Renal pelvis (tissue), 12 donors: ENCODE measurements at places on chromosomes 2 and 18. TPM values are rescaled to one million over a fixed set of nuclear protein-coding genes. Genes with fewer than 3 reads are reported as not detected.

The LHCGR gene
- 0.70 TPM for polyA plus RNA-seq

The WNT10A gene
- polyA plus RNA-seq = 1.6 TPM

The FAM110C gene
- 13.7 TPM for polyA plus RNA-seq

The LOXHD1 gene
- 0.78 TPM for polyA plus RNA-seq

The MOGAT1 gene
- 0.10 TPM for polyA plus RNA-seq

The TFCP2L1 gene
- polyA plus RNA-seq = 55.1 TPM

The CFAP65 gene
- 0.56 TPM for polyA plus RNA-seq

The MLPH gene
- 5.8 TPM for polyA plus RNA-seq

The GPR155 gene
- 10.4 TPM for polyA plus RNA-seq

The NABP1 gene
- 54.2 TPM for polyA plus RNA-seq

DNA sequence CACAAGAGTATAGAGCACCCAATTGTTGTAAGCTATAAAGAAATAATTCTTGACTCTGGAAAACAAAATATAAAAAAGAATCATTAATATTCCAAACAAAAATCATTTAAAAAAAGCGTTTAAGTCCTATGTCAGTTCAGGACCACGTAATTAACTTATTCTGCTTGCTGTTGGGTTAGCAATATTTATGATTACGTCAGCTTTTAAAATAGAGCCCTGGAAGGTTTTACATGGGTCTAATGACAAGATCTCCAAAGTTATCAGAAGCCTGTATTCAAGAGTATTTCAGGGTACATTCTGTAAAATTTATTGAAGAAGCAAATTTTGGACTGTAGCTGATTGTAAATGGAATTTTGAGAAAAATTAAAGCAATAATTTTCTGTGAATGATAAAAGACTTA, 521.6 kb downstream of the DCC start:
- no peak for DNase-seq

DNA sequence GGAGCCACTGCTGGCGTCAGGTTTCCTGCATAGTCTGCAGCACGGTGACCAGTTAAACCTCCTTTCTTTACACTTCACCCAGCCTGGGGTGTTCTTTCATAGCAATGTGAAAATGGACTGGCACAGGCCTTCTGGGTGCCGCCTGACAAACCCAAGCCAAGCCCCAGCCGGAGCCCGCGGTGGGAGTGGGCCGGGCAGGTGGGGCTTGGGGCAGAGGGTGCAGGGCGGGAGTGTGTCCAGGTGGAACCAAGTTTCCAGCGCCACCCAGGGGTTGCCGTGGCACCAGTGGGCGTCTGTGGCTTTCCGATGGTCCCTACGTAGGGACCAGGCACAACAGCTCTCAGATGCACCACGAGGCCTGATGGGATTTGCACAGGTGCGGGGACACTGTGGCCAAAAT, 75.8 kb downstream of the RTP5 start:
- DNase-seq = no peak

DNA sequence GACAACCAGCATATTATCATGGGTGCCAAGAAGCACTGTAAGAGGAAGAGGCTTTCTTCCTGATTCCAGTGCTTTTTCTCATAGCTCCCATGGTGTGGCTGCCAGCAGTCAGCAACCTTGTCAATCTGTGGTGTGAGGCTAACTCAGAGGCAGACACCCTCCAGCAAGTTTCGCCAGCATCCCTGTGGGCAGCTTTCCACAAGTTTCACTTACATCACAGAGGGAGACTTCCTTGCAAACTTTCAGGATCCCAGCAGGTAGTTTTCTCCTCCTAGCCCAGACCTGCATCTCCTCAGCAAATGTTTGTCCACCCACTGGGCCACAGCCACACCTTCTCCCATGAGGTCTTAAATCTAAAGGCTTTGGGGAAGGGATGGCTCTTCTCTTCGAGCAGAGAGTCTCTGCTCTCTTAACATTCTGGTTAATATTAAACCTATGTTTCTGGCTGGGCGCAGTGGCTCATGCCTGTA, 9.1 kb downstream of the DNAH7 start:
- no peak for DNase-seq

DNA sequence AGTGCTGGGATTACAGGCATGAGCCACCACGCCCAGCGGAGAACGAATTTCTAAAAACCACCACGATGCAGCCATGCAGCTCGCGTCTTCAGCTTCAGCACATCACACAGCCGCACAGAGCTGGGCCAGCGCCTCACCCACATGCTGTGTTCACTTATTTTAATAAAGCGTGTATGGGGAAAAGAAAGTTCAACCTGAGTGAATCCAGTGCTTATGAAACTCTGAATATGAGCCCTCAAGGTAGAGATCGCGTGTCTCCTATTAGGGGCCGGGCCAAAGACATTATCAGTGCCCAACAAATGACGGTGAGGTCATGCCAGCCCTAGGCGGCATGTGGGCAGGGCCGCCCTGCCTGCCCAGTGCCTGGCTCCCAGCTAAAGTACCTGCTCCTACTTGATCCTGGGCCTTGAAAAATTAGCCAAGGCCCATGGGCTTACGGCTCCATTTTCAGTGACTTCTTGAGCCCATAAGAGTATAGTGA, 44.3 kb downstream of the SPRED2 start:
- no peak for DNase-seq

- DNase-seq = no peak
These were observed 119.2 kb downstream of the CYP26B1 start for GRCh38 chr2:72028351-72028995.

- no peak for DNase-seq
These were observed 420.7 kb downstream of the ERBB4 start for GRCh38 chr2:212117926-212118325.

GRCh38 chr2:28074137-28074536, 183.6 kb downstream of the BABAM2 start:
- DNase-seq = no peak

DNA sequence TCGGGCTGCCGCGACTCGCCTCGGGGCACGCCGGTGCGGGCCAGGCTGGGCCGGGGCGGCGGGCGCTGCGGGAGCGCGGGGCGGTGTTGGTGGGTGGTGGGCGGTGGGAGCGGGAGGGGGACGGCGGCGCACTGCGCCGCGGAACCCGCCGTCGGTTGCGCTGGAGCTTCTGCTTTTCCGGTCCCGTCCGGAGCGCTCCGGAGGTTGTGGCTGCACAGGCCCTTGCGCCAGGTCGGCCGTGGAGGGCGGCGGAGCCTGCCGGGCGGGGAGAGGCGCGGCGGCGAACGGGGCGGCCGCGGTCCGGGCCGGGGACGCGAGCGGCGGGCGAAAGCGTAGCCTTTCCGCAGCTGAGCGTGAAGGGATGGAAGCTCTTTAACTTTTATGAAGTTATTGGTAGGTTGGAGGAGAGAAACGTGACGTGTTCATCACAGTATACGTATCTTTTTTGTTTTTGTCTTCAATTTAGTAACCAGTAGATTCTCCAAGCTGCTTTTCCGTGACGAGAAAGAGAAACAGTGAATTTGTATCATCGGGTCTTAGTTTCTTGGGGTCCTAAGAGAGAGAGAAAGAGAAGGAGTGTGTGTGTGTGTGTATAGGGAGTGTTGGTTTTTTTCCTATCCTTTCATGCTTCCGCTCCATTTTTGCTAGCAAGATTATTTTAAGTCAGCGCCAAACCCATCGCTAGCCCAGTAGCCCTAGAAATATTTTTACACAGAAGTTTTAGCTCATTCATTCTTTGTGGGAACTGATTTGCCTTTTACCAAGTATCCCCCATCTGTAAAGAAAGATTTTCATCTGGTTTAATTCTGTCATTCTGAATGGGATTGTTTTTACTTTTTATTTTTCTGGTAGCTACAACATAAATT, 535 bp downstream of the ATG4B start:
- DNase-seq = no peak

GRCh38 chr2:33264766-33265165, 211.7 kb upstream of the RASGRP3 start:
- no peak for DNase-seq

DNA sequence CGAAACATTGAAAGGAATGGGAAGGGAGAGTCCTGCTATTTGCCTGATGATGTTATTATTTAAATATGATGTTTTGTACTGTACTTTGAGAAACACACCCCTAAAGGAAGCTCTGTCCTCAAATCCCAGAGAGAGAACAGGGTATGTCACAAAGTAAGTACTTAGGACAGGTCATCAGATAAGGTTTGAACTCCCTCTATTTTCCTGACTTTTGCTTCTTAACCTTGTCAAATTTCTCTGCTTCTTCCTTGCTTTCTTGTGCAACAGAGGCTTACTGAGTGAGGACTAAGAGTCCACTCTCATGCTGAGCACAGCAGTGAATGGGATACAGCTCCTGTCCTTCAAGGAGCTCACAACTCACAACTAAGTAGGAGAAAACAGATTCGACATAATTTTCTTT, 3.7 kb downstream of the DGUOK start:
- DNase-seq = no peak
